ENCODE measurements at places on chromosomes 12 and 14.

DNA sequence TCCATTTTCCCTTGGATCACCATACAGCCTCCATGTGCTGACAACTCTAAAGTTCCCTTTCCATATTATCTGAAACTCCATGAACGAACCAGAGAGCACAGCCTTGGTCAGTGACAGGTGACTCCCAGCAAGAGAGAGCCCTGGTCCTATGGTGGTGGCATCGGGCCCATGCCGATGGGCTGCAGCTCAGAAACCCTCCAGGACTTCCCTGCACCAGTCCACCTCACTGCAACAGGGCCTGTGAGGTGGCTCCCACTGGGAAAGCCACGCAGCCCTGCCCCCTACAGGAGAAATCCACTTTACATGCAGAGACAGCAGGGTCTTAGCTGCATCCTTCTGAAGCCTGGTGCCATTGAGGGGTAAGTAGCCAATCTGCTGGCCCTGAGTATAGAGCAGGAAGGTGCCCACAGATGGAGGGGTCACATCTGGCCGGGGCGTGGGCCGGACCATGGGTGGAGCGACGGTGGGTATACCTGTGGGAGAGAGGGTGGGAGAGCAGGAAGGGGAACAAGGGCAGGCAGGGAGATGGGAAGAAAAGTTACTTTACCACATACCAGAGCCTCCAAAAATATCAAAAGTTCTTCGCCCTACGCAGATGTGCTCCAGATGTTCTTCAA lies 24.7 kb downstream of the RTRAF start:
- no peak for DNase-seq

DNA sequence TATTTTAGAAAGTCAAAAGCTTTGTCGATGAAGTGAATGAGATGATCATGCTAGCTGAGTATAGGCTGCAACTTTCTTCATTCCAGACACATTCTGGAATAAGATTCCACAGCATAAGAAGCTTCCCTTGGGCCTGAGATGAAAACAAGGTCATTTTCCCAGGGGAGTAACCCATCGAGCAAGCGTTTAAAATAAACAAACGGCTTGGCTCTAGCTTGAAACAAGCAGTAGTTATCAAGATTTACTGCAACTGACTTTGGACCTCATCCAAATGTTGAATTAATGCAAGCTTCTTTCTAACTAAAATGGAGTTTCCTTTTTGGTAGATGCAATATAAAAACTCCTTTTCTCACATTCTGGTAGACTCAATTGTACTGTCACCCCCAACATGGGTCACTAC lies 23.0 kb downstream of the KCNJ8 start:
- no peak for DNase-seq

DNA sequence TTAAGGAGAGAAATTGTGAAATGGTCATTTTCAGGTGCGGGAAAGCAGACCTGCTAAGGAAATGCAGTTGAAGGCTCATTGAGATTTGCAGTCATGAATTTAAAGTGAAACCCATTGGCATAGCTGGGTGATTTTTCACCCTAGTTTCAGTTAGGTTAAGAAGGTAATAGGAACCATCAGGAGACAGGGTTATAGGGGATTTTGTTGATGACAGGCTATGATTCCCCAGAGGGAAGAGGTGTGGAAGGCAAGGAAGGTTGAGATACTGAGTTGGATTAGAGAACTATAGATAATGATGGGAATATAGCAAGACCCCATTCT lies 22.7 kb upstream of the BMAL2 start:
- no peak for DNase-seq

- no peak for DNase-seq
Observed at GRCh38 chr12:3033539-3033867, 43.7 kb upstream of the TSPAN9 start.

GRCh38 chr14:102819176-102819628 lies 42.0 kb downstream of the TRAF3 start:
- peak; percentile 21 for DNase-seq

All from activated T-helper 1 cell treated with anti-CD3 and anti-CD28 coated beads, Interleukin-2, amount 50 U/mL, for 16 hours (primary cell).